ENCODE measurements at places on chromosomes 3 and 15. TPM values are rescaled to one million over a fixed set of nuclear protein-coding genes. Genes with fewer than 3 reads are reported as not detected.

DNA sequence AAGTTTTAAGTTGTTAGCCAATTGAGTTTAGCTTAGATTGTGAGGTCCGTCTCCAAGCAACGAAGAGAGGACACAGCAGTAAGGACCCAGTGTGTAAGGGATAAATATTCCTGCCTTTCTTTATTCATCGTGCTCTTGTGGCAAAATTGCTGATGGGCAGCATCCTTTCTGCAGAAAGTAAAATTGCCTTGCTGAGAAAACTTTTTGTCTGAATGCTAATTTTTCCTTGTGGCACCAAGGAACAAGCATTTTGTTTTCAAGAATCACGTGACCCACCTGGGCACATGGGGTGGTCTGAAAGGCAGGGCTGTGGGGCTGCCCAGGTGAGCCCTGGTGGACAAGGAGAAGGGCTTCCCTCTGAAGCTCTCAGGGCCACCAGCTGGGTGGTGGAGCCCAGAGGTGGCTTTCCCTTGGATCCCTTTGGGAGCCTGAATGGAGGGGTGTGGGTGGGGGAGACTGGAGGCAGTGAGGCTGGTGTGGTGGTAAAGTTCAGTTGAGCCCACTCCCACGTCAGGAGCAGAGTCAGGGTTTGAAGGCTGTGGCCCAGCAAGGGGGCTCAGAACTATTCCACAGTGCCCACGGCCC lies 24.0 kb upstream of the TMCC1 start:
- no peak for ATAC-seq

- ATAC-seq = no peak
Observed at GRCh38 chr3:17307887-17308286, 423.1 kb downstream of the PLCL2 start.

The KIF23 gene
- 3.2 TPM for total RNA-seq

- no peak for ATAC-seq
Observed at GRCh38 chr3:169641167-169641566, 22.3 kb downstream of the MECOM start.

- ATAC-seq = no peak
Observed at GRCh38 chr3:97896547-97896946, 74.7 kb downstream of the CRYBG3 start.

The FGF7 gene
- total RNA-seq = 0.38 TPM

The ATP10A gene
- 1.0 TPM for total RNA-seq

The POPDC2 gene
- 0.31 TPM for total RNA-seq

The KBTBD8 gene
- total RNA-seq = 22.0 TPM

The ANKRD28 gene
- 20.2 TPM for total RNA-seq

GRCh38 chr3:52339612-52340011 lies 23.5 kb downstream of the DNAH1 start:
- ATAC-seq = peak; percentile 65

GRCh38 chr15:56754772-56755370 lies 21.6 kb upstream of the ZNF280D start:
- peak; percentile 45 for ATAC-seq

- ATAC-seq = no peak
Observed at GRCh38 chr3:100957261-100957986, 35.8 kb downstream of the ABI3BP start.

GRCh38 chr15:66019368-66019767 lies 150.1 kb downstream of the RAB11A start:
- ATAC-seq = no peak

The NANOGP8 gene
- total RNA-seq = 1.1 TPM

DNA sequence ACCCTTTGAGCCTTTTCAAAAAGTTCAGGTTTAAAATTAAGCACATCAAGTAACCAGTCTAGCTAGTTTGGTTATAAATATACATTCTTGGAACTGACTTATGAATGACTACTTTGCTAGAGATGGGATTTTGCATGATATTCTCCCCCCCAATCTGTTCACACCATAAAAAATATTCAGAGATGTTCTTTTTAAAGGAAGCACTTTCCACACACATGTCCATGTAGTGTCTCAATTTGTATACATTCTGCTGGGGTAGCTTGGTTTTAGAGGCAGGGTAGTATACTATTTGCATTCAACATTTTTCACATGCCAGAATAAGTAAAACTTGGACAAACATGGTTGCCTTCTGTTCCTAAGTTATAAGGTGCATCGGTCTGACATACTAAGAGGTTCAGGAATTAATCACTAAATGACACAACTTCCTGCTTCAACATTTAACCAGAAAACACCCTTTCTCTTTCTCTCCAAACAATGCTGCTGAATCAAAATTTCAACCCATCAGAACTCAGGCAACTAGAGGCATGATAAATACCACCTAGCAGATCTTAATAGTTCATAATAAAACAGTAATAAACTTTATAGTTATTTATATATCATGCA lies 57.0 kb downstream of the SUMF1 start:
- ATAC-seq = no peak

DNA sequence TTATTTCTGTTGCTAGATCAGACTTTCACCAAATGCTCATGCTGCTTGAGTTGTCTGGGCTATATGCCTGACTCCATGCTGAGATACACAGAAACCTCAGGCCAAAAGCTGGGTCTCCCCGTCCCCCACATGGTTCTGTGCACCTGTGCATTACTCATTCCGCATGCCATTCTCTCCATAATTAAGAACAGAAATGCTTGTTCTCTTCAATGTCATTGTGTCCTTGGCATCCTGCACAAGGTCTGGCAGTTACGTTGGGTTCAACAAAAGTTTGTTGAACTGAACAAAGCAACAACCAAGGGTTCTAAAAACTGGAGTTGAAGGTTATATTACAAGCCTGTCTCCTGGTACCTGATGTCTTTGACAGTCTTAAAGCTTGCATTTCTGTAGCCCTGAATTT lies 177.5 kb downstream of the FNDC3B start:
- ATAC-seq = no peak

DNA sequence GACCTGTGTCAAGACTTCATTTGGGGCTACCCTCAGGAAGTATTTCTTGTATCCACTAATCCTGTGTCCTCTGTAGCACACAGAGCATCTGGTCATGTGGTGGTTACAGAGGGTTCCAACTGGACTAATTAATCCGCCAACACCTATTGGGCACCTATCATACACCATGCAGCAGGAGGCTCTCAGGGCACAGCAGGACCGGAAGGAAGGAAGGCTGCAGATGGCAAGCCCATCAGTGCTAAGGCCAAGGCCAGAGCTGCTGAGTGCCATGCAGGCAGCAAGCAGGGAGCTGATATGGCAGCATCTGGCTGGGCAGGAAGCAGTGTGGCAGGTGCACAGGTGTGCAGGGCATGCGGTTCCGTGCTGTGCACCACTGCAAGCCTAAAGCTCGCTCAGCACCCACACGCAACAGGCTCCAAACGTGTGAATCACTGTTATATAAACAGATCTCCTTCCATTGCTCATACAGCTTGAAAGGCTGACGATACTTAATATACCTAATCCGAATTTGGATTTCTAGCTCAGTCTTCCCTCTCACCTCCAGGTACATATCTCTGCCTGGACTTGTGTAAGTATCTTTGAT lies 64.4 kb upstream of the SNRPA1 start:
- ATAC-seq = no peak

GRCh38 chr15:67178569-67179210 lies 75.8 kb downstream of the AAGAB start:
- ATAC-seq = no peak

The RTP1 gene
- total RNA-seq = 0.15 TPM

The PRR23C gene
- not detected for total RNA-seq

The EDEM1 gene
- total RNA-seq = 12.4 TPM

GRCh38 chr15:88725305-88726210 lies 77.7 kb upstream of the ACAN start:
- ATAC-seq = no peak

GRCh38 chr3:30775040-30775439 lies 119.4 kb downstream of the GADL1 start:
- no peak for ATAC-seq

The LRRC34 gene
- total RNA-seq = 7.0 TPM

GRCh38 chr3:77571971-77572715 lies 532.2 kb downstream of the ROBO2 start:
- ATAC-seq = no peak

- peak; percentile 9 for ATAC-seq
Observed at GRCh38 chr15:74817370-74817737, 4.7 kb downstream of the LMAN1L start.

DNA sequence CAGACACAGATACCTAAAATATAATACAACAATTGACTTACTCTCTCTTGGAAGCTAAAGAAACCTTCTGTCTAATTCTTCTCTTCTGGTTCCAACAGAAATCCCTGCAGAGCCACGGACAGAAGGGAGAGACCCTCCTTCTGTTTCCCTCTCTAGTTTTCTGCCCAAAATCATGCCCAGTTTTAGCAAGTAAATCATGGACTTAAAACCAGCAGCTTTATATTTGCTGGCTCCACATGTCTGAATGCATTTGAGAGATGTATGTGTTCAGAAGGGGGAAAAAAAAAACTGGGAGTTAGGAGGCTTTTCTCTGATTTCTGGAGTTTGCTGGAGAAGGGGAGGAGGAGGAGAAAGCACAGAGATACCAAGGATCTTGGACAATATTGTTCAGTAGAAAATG lies 147.1 kb downstream of the LSAMP start:
- no peak for ATAC-seq

The SAXO2 gene
- total RNA-seq = 1.3 TPM

DNA sequence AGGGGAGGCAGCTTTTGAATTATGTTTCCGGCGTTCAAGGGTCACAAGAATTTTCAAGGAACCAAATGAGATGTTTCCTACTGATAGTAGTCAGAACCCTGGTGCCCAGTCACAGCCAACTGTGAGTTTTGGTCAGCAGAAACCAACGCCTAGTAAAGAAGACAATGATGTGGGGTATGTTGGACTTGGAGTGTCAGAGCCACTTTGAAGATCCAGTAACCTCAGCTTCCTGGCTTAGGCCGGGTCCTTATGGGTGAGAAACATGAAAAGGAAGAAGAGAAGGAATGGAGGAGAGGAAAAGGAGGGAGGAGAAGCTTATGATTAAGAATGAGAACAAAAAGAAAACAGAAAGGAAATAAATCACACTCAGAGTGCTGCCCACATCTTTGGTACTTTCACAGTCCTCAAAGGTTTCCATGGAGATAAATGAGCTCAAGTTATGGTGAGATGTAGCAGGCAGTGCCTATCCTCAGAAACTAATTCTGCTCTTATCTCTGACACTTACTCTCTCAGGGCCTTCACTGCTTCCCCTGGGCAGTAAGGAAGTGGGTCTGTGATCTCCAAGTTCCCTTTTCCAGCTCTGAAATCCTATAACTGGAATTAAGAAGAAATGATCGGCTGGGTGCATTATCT lies 2.0 kb upstream of the MCF2L2 start:
- no peak for ATAC-seq

The CLDN18 gene
- total RNA-seq = 0.47 TPM

GRCh38 chr3:16390581-16390980 lies 122.9 kb downstream of the RFTN1 start:
- ATAC-seq = no peak

DNA sequence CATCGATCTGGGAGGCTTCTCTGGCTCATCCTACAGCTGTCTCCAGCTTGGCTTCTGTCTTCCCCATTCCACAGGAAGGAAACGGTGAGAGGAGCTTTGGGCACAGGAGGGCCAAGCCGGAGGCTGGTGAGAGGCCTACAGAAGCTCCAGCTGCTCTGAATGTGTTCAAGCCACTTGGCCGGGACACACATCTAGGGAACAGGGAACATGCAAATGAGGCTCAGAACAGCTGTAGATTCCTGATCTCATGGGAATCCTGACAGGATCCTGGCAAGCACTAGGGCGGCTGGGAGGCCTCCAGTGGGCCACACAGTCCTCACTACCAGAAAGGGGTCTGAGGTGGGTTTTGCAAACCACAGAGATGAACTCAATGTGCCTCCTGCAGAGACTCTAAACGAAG lies 13.7 kb downstream of the SEMA5B start:
- no peak for ATAC-seq

The COLQ gene
- 5.7 TPM for total RNA-seq

The MME gene
- 6.6 TPM for total RNA-seq

GRCh38 chr3:133328373-133328772 lies 71.5 kb upstream of the BFSP2 start:
- ATAC-seq = no peak

DNA sequence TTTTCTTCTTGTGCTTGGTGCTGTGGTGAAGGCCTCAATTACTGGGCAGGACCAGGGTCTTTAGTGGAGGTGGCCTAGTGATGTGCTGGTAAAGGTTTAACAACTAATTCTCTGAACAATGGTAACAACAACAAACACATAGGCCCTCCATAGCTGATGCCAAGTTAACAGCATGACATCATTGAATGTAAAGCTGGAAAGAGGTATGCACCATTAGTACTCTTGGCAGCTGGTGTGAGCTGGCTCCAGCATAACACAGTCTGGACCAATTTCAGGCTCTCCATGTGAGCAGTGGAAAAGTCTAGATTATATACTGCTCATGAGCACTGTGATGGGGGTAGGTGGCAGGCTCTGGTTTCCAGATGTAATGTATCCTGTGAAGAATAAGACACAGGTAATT lies 61.8 kb downstream of the SLC7A14 start:
- ATAC-seq = no peak

DNA sequence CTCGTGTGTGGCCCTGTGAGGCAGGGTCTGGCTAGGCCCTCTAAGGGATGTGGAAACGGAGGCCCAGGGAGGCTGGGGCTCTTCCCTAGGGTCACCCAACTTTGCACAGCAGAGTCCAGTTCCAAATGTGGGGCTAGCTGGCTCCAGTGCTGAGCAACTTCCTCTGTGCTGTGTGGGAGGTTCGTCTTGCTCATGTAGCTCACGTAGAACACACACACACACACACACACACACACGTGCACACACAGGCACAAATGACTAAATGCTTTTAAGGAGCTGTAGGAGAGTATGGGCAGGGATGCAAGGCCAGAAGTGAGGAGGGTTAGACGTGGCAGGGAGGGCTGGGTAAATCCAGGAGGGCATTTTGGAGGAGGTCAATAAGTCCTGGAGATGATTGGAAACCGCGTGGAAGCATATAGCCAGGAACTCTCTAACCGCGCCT lies 213.8 kb downstream of the RPLP1 start:
- ATAC-seq = peak; percentile 14

GRCh38 chr3:196994056-196994455 lies 25.4 kb upstream of the PIGZ start:
- no peak for ATAC-seq

The ITGB5 gene
- 10.1 TPM for total RNA-seq

The NAALADL2 gene
- 1.1 TPM for total RNA-seq

- ATAC-seq = no peak
Observed at GRCh38 chr15:65208647-65209046, 2.6 kb downstream of the CILP start.
